ENCODE measurements at places on chromosomes 3 and 15.

GRCh38 chr3:64267721-64268604 lies 42.7 kb upstream of the PRICKLE2 start:
- peak; percentile 84 for DNase-seq

DNA sequence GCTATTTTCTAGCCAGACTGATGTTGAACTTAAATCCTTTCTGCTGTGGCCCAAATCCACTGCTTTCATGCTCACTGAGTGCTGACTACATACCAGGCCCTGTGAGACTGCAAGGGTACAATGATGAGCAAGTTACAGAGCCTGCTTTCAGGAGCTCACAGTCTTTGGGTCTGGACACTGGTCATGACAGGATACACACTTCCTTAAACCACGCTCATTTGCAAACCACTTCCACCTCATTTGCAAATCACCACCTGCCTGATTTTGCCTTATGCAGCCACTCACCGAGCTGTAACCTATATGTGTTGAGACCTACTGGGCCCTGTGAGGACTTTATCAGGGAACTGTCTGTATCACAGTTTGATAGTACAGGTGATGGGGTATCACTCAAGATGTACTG lies 50.2 kb upstream of the LRRC58 start:
- DNase-seq, result no peak

DNA sequence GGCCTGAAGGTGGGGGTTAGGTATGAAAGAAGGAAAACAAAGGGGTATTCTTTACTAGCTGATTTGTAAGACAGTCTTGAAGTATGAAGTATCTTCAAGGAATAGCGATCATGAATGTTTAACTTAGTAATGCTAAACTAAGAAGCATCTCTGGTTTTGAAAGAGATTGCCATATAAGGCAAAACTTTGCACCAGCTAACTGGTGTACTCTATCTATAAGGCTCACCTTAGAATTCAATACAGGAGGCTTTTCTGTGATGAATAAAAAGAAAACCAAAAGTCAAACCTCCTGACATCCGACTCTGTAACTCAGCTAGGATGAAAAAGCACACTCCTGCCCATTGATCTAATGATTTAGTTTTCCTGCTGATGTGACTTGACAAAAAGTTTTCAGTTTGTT lies 54.7 kb downstream of the FOXP1 start:
- no peak for DNase-seq

GRCh38 chr3:1962396-1963088 lies 136.1 kb upstream of the CNTN4 start:
- DNase-seq, result no peak

DNA sequence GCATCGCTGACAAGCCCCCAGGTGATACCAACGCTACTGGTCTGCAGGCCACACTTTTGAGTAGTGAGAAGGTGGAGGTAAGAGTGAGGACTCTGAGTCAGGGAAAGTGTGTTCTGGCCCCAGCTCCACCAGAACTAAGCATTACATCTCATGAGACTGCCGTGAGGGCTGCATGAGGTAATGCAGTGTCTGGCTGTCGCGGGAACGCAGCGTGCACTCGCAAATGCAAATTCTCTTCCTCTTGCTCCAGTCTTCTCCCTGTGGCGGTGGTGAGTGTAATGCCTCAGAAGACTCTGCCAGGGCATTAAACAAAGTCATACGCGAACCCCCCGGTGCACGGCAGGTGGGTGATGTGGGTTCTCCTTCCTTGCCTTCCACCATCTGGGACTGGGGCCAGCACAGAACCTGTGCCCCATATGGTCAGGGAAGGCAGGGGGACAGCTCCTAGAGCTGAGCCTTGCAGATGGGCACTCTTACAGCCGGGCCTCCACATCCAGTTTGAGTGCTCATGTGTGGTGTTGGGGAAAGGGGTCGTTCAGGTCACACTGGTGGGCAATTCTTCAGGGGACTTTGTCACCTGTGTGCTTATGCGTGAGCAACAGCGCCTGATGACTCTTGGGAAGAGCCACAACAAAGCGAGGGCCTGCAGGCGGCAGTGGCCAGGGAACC lies 175.8 kb downstream of the XXYLT1 start:
- no peak for DNase-seq

DNA sequence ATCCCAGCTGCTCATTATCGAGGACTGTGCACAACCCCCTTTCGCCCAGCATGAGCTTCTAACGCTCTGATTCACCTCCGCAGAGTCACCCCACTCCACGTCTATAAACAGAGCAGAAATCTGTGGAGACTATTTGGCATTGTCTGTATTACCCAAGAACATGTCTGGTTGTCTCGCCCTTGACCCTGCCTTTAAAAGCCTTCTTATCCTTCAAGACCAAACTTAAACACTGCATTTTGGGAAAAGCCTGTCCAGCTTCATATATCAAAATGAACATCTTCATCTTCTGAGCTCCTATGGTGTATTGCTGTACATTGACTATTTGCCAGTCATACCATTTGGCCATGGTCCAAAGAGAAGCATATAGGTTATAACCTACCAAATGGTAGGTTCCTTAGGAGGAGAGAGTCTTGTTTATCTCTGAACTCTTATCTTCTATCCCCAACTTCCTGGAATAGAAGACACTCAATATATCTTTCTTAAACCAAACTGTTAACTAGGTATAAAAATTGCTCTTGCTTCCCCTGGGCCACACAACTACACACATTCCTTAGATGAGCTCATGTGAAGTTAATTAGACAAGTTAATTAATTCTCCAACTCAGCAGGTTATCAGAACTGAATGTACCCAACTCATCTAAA lies 90.1 kb downstream of the FBN1 start:
- DNase-seq, result peak; percentile 80

DNA sequence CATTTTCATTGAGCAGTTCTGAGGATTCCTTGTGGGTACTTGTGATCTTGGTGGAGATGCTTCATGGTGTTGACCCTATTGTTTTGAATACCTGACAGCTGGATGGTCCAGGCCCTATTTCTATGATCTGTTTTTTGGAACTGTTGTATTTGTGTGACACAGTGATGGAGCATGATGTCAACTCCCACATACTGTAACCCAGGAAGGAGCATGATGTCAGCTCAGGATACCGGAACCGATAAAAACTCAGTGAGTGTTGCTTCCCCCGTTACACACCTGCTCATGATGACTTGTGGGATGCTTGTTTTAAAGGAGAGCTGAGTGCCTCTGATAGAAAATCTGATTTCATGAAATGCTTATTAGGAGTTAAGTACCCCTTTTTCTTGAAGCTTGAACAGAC lies 45.1 kb downstream of the ZBTB38 start:
- no peak for DNase-seq

DNA sequence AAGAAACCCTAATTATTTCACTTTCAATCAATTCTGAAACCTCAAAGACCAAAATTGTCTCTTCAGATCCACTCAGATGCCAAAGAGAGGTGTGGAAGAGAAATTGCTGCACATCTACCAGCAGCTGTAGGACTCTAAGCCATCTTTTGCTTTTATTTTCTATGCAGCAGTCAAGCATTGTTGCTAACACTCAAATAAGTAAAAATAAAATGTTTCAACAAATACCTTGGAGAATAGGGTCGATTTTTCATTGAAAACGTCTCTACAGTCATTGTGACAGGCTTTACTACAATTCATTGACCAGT lies 66.4 kb upstream of the CFAP20DC start:
- DNase-seq, result no peak

DNA sequence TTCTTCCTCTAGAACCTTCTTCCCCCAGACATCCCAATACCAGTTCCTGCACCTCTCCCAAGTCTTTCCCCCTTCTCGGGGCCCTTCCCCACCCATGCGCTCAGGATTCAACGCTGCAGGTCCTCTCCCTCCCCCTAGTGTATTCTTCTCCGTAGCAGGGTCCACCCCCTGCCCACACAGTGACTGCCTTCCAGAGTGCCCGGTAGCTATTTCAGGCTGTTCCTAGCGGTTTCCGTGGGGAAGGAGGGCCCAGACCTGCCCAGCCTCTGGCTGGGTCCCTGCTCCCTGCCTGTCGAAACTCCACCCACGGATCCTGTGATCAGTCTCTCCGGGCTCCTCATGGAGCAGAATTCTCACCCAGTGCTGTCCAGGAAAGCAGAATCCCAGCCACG lies 45.2 kb upstream of the SEC61A1 start:
- DNase-seq, result peak; percentile 8

GRCh38 chr15:31001702-31002101 lies 10.3 kb upstream of the MTMR10 start:
- no peak for DNase-seq

GRCh38 chr3:112424394-112424793 lies 74.9 kb downstream of the BTLA start:
- DNase-seq, result no peak

GRCh38 chr3:49032646-49033304 lies 3.6 kb upstream of the IMPDH2 start:
- no peak for DNase-seq

GRCh38 chr15:77430213-77430612 lies 9.5 kb downstream of the HMG20A start:
- DNase-seq, result no peak

GRCh38 chr3:5430701-5431100 lies 243.2 kb downstream of the EDEM1 start:
- DNase-seq, result no peak

DNA sequence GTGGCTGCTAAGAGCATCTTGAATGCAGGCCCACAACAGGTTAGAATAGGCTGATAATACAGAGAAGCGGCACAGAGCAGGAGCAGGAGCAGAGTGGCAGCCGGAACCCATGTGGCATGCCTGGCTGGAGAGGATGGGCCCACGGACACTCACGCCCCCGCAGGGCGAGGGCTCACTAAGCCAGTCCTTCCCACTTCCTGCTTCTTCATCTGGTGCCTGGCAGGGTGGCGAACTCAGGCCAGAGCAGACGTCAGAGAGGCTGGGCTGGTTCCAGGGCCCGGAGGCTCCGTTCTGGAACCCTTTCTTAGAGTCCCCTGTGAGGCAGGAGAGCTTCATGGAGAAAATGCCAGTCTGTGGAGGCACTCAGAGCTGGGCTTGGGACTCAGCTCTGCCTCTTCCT lies 195.1 kb downstream of the NTRK3 start:
- peak; percentile 50 for DNase-seq

DNA sequence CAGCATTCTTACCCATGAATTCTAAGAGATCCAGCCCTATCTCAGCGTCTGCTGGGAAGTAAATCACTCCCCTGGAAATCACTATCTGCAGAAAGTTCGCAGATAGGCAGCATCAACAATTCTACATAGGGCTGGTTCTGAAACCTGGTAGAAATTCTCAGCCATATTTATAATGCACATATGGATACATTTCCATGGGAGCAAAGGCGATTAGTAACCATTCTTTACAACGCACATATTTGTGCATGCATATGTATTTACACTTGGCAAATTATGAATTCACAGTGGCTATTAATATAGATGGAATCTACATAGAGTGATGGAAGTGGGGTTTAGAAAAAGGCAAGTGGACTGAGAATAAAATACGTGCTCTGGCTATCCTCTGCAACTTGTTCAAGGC lies 128.0 kb upstream of the FOXB1 start:
- DNase-seq, result no peak

DNA sequence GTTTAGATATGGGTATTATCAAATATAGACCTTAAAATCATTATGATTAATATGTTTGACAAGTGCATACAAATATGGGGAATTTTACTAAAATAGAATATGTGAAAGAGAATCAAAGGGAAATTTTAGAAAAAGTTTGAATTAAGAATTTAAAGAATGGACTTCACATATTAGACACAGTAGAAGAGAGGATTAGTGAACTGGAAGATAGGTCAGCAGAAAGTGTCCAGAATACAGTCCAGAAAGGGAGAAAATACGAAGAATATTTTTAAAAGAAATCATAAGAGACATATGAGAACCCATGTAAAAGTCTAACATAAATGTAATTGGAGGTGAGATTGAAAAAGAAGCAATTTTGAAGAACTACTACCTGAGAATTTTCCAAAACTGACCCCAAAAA lies 139.9 kb downstream of the DTWD1 start:
- DNase-seq, result no peak

DNA sequence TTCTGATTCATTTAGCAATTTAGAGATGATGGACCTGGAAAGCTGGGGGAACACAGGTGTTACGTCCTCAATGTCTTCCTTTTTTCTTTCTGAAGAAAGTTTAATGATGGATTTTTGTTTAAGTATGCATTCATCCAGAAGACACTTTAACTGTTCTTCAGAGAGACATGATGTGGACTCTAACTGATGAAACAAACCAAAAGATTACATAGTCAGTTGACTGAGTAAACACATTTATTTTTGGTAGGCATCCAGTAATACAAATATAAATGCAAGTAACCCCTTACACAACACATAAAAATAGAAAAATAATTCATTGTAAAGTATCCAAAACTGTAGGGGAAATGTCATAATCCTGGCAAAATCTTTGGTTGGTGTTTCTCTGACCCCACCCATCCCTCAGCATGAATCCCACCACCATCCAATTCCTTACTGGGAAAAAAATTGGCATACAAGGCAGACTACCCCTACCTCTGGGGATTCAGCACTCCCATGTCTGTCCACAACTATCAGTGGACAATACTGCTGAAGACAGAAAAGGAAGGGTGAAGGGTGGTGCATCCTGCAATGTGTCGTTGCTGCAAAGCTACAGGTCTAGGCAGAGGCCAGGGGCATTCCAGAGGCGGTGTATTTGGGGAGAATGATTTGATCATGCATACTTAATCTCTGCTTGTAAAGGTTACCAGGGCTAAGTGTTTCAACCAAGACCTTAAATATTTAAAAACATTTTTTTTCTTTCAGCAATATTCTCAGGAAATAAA lies 37.4 kb downstream of the THBS1 start:
- no peak for DNase-seq

- DNase-seq, result no peak
Observed at GRCh38 chr3:112675943-112676535, 35.1 kb upstream of the CCDC80 start.

DNA sequence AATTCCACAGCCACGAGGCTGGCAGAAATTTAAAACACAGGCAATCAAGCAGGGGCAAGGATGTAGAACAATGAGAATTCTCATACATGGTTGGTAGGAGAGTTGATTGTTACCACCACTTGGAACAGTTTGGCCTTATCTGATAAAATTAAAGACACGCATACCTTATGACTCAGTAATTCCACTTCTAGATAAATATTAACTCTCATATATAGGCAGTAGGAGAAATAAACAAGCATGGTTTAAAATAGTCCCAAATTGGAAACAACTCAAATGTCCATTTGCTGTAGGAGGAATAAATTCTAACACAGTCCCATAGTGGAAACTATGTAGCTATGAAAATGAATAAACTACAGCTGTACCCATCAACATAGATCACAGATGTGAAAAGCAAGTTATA lies 42.3 kb upstream of the USP3 start:
- DNase-seq, result no peak

- no peak for DNase-seq
Observed at GRCh38 chr3:186871403-186871924, 29.0 kb downstream of the ADIPOQ start.

GRCh38 chr3:25582242-25582641 lies 82.5 kb downstream of the TOP2B start:
- DNase-seq, result peak; percentile 86
